ENCODE measurements at places on chromosomes 7 and 10. TPM values are rescaled to one million over a fixed set of nuclear protein-coding genes. Genes with fewer than 3 reads are reported as not detected.

- DNase-seq: no peak
These were observed 98.1 kb upstream of the AGBL3 start for GRCh38 chr7:134888141-134888740.

FRG2B gene
- not detected for polyA plus RNA-seq

DNA sequence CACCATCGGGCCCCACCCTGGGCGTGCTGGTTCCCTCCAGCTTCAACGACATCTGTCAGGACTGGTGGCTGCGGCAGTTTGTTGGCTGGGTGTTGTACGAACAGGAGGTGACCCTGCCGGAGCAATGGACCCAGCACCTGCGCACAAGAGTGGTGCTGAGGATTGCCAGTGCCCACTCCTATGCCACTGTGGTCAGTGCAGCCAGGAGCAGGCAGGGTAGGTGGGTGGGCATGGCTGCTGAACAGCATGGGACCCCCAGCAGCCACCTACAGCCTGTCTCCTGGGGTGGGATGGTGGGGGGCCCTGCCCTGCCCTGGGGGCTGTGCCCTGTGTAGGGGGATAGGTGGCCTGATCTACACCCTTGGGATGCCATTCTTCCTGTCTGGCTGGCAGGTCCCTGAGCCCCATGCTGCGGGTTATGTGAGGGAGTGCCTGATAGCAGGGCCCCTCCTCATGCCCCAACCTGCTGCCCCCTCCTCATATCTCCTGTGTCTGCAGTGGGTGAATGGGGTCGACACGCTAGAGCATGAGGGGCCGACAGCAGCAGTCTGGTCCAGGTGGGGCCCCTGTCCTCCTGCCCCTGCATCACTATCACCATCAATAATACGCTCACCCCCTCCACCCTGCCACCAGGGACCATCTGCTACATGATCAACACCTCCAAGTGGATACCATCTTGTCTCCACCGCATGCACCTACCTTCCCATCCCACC is 56.9 kb downstream of the ZNF727 start:
- no peak for DNase-seq

- no peak for DNase-seq
These were observed 244.3 kb downstream of the MTERF1 start for GRCh38 chr7:91636129-91636724.

DNA sequence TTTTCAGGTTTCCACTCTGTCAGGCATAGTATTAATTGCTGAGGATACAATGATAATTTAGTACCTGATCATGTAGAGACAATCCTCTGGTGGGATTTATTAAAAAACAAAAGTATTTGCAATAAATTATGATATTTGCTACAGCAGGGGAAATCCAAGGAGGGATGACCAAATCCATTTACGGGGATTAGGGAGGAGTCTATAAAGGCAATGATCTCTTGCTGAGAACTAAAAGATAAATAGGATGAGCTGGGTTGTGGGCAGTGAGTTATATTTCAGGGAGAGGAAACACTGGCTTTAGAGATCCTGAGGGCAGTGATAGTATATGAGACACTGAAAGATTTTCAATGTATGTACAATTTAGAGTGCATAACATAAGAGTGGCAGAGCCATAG is 305.5 kb downstream of the GPR37 start:
- DNase-seq: no peak

GRCh38 chr10:132359305-132360040 is 27.5 kb downstream of the LRRC27 start:
- DNase-seq: no peak

- DNase-seq: no peak
These were observed 76.3 kb downstream of the CFAP46 start for GRCh38 chr10:132865851-132866600.

PLXNA4 gene
- 0.05 TPM for polyA plus RNA-seq

GRCh38 chr10:62805231-62806099 is 945 bp downstream of the ADO start:
- DNase-seq: no peak

DNA sequence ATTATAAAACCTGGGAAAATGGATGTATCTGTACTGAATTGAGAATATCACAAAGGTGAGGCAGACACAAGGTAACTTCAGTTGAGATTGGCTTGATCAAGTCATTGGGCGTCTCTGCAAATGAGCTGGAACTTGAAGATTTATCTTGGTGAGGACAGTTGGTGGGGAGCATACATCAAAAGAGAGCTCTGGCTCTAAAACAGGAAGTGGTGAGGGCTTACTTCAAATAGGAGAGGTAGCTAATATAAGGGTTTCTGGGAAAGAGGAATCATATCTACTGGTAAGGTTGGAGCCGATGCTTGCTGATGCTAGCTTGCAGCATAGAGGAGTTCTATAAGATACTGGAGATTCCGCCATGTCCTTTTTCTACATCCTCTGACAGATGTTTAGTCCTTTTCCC is 39.9 kb upstream of the FGL2 start:
- no peak for DNase-seq

CARD11 gene
- polyA plus RNA-seq: 1.2 TPM
